SIG-M5 (cell line): ENCODE measurements at places on chromosomes 4 and X.

DNA sequence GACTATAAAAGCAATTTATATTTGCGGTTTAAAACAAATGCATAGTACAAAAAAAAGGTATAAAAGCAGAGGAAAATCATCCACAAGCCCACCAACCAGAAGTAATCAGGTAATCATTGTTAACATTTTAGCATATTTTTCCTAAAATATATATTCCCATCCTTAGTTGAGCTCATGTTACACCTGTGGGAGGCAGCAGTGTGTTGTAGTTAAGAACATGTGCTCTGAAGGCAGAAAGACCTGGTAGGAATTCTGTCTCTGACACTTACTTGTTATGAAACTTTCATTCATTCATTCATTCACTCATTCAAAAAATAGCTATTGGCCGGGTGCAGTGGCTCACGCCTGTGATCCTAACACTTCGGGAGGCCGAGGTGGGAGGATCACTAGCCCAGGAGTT, 15.4 kb upstream of the CDKL5 start:
- DNase-seq, result no peak

- DNase-seq, result no peak
Observed at GRCh38 chr4:182238355-182238931, 4.8 kb upstream of the TENM3 start.

GRCh38 chrX:80812176-80812575, 2.5 kb upstream of the BRWD3 start:
- no peak for DNase-seq

DNA sequence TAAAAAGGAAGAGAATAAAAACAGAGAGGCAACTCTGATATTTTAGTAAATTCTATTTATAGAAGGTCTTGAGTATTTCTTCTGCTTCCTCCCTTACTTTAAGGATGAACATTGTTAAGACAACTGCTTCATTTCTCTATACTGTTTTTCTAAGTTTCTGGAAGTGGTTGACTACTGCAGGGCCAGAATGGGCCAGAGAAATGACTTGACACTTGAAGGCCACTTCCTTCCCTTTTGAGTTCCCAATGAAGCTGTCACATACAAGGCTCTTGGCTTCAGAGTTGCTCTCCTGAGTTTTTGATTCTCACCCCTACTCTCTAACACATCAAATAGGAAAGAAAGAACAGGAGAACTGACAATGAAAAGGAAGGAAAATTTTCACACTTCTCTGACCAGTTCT, 37.6 kb downstream of the PKD2 start:
- no peak for DNase-seq

DNA sequence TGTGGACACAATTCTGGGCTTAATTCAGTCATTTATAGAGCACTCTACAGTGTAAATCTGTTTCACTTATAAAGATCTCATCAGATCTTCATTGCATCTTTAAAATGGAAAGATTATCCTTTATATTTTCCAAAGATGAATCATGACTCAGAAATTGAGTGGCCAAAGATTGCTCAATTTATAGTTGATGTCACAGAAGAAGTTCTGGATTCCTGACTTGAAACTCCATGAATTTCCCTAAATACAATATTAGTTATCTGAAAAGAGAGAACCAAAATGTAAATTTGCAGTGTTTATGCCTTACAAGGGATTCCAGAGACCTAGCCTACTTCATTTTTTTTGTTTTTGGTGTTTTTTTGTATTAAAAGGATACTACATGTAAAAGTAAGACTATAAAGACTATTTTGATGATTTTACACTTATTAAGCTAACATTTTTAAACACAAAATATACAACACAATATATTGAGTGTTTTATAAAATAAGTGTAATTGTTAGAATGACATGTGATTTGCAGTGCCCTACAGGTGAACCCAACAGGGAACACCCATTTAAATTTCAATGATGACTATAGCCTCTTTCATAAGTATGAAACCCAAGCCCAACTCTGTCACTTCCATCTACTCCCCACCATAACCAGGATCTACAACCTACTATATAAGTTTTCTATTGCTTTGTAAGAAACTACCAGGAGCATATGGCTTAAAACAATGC, 183.5 kb downstream of the PCDH7 start:
- no peak for DNase-seq

DNA sequence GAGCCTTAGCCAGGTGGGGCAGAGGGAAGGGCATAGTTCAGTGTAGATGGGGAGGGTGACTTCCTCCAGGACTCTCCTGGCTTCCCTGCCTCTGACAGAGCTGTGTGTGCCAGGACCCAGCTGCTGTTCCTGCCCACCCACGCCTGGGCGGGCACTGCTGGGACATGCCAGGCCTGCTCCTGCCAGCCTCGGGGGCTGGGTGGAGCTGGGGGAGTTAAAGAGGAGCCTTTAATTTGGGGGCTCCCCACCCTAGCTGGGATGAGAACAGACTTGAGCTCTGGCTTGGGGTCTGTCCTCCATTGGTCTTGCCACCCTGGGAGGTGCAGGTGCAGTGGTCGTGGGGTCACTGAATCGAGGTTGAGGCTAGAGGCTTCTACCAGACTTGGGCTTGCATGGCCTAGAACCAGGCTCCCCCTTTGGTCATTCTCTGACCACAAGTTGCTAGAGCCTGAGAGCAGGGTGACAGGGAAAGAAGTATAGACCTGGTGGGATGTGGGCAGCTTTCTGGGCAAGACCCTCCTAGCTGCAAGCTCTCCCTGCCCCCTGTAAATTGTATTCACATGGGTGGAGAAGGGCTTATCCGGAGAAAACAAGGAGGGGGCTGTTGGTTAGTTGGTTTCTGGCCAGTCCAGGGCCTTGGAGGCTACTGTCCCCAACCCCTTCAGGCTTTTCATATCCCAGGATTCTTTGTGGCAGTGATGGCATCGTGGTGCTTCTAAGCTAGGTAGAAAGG, 5.7 kb downstream of the EFNB1 start:
- no peak for DNase-seq

DNA sequence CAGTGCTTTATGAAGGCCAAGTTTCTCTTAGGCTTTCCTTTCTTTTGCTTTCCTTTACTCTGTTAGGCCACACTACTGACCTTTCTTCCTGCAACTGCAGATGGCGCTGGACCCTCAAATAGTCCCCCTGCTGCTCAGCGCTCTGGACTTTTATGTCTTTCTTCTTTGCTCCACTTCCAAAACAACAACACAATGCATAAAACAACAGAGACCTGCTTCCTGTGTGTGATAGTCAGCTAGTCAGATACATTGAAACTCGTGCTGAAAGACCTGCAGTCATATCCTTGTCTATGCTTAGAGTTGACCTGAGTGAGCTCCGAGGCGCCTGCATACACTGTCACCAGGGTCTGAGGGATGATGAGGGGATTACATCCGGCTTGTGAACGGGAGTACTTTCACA, 108.9 kb upstream of the TEX13D start:
- DNase-seq, result no peak

- DNase-seq, result no peak
Observed at GRCh38 chr4:26746802-26747213, 113.8 kb upstream of the STIM2 start.

DNA sequence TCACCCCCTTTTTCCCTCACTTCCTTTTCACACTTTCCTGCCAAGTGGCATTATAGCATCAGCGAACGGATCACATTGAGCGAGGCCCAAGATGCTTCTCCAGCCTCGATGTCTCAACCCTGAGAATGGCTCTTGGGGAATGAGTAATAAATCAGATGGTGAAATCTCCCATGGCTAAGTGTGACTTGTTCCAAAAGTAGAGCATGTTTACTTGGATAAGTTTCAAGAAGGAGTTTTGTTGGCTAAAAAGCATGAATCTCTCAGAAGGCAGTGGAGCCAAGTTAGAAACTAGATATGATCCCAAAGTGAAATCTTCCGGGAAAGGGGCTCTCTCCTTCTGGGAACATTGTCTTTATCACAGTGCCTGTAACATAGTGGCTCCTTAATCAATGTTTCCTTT, 316.3 kb downstream of the CAMK2D start:
- DNase-seq, result no peak

- no peak for DNase-seq
Observed at GRCh38 chrX:69110116-69110530, 55.1 kb downstream of the PJA1 start.

- DNase-seq, result no peak
Observed at GRCh38 chrX:149284616-149285015, 220.5 kb downstream of the IDS start.

GRCh38 chr4:99808260-99808857, 8.3 kb upstream of the DAPP1 start:
- no peak for DNase-seq

- DNase-seq, result no peak
Observed at GRCh38 chrX:25202827-25203226, 187.1 kb upstream of the ARX start.

GRCh38 chr4:66956426-66956825, 588.9 kb downstream of the CENPC start:
- DNase-seq, result no peak

DNA sequence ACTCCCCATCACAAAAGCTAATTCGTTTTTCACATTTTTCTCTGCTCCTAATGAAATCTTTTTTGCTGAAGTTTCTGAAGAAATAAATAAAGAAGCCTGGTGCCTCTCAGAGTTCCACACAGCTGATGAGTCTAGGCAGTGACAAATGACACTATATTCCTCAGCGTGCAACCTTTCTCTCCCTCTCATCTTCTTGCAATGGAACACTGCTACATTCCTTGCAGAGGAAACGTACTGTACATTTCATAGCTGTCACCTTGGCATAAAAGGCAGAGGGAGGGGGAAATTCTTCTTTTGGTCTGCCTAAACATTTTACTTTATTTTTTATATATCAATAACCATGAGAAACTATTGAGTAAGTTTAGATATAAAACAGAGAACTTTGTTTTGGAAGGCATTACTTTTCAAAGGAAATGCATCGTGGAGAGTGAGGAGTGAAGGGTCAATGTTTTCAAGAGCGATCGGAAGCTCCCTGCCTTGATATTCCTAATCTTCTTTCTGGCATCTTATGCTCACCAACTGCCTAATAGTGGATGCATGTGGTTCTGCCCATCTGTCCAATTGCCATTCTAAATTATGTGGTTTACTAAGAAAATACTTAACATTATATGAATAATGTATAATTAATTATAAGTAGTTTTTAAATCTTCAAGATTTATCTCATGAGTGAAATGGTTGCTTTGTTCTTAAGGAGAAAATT, 29.4 kb downstream of the SNCA start:
- no peak for DNase-seq

DNA sequence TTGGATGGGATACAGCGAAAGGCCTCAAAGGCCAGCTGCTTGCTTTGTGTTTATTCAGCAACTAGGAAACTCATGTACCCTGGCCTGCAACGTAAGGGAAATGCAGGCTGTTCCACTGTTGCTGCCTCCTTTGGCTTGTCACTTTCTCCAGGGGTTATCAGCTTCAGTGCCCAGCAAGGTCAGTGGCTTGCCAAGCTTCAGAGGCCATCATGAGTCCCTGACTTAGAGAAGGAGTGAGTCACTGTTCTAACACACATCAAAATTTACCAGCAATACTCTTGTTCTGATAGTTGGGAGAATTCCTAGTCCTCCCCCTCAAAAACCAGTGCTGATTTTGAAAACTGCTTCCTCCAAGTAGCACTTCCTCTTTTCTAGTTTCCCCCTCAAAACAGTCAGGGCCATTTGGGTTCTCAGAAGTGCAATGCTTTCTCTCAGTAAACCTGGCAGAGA, 250.8 kb downstream of the ARHGAP24 start:
- DNase-seq, result peak; percentile 34

GRCh38 chrX:50117476-50117875, 83.3 kb downstream of the AKAP4 start:
- no peak for DNase-seq

- DNase-seq, result no peak
Observed at GRCh38 chrX:137651647-137652046, 85.7 kb downstream of the ZIC3 start.

- DNase-seq, result no peak
Observed at GRCh38 chrX:153883163-153883843, 2.7 kb downstream of the L1CAM start.

GRCh38 chrX:23838953-23839352, 56.0 kb downstream of the SAT1 start:
- DNase-seq, result no peak

DNA sequence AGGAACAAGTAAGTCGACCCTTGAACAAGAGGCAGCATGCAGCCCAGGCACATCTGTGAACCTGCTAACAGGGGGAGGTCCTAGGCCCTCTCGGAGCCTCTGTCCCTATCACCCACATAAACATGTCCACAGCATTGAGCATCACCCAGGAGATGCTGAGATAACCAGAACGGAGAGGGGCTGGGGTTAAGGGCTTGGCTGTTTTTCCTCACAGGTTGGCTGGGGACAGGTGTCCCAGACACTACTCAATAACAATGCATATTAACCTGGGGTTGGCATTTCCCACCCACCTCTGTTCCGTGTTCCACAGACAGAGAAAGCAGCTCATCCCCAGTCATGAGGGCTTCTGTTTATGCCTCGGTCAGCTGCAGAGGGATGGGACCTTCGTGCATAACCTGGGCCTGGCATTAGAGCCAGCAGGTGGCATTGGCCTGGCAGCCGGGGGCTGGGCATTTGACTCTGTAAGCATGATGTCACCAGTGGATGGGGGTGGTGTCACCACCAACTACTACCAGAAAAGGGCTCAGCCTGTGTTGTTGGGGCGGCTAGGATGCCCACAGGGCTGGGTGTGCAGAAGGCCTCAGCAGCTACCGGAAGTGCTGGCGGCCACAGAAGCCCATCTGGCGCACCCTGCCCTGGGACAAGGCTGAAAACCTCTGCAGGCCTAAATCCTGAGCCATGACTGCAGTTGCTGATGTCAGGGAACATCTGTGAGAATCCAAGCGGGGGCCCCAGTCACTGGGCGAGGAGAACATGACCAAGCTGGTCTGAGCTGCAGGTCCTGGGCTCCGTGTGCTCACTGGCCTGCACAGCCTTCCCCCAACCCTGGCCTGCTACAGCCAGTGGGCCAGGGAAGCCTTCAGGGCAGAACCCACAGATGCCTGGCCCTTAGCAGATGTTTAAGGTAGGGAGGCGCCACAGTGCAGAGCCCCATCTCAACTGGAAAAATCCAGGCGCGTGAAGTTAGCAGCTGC, 351.4 kb downstream of the NR3C2 start:
- no peak for DNase-seq

DNA sequence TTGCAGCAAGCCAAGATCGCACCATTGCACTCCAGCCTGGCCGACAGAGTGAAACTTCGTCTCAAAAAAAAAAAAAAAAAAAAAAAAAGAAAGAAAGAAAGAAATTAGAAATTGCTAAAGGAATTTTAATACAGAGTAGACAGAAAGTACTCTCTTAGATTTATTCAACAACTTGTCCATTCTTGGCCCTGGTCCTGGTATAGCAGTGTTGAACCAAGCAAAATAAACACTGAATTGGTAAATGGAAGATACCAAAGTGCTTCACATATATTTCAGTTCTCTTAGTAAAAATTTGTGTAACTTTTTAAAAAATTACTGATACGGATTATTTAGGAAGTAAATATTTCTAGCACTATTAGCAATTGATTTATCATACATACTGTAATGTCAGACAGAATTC, 165.9 kb upstream of the TLL1 start:
- no peak for DNase-seq

DNA sequence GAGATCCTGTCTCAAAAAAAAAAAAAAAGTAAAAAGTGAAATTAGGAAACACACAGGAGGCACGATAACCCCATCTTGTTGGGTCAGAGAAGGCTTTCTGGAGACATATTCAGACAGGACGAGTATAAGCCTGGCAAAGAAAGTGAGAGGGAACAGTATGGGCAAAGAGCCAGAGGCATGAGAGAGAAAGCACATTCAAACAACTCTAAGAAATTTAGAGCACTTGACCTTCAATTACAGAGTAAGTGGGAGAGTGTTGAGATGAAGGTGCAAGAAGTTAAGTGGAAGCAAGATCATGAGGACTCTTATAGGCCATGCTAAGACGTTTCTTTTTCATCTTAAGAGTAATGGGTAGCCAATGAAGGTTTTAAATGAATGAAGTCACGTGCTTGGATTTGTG, 70.4 kb downstream of the ELOVL6 start:
- no peak for DNase-seq
